Foreskin keratinocyte (primary cell): ENCODE measurements at places on chromosomes 6 and 20.

- no peak for DNase-seq
Observed at GRCh38 chr6:22227824-22228610, 68.8 kb downstream of the PRL start.

DNA sequence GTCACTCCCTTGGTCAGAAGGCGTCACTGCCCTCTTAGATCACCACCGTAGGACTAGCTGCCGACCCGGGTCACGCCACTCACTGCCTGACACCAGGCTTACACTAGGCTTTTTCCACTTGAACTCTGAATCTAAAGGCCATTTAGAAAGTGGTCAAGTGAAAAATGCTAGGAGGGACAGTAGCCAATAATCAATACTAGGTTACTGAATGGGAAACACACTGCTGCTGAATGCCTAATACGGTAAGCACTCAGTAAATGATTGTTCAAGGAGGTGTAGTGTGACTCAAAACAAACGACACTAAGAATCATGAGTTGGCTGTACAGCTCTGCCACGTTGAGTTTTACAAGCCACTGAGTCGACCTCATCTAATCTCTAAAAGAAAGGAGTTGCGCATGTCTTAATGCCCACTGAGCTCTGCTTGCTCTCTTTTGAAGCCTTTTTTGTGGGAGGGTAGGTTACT is 760 bp upstream of the IBTK start:
- no peak for DNase-seq

DNA sequence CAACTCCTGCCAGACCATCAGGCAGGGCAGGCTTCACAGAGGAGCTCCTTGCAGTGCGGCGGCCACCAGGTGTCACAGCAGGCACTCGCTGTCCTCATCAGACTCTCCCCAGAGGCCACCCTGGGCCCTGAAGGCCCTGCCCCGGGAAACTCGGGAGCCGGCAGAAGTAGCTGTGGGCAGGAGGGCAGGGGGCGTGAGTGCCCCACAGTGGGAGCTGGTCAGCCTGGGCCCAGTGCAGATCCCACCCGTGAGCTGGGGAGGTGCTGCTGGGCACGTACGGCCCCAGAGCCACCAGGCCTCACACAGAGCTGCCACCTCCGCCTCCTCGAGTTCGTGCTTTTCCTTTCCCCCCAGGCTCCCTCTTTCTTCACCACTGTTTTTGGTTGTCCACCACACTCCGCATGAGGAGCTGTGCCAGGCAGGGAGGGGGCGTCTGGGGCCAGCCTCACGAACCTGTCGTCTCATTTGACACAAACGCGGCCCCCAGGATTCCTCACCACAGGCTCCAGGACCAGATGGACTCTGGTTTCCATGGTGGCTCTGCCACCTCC is 33.8 kb downstream of the FRMD1 start:
- DNase-seq = no peak

GRCh38 chr20:38790200-38791053 is 15.1 kb upstream of the PPP1R16B start:
- DNase-seq = peak; percentile 86

DNA sequence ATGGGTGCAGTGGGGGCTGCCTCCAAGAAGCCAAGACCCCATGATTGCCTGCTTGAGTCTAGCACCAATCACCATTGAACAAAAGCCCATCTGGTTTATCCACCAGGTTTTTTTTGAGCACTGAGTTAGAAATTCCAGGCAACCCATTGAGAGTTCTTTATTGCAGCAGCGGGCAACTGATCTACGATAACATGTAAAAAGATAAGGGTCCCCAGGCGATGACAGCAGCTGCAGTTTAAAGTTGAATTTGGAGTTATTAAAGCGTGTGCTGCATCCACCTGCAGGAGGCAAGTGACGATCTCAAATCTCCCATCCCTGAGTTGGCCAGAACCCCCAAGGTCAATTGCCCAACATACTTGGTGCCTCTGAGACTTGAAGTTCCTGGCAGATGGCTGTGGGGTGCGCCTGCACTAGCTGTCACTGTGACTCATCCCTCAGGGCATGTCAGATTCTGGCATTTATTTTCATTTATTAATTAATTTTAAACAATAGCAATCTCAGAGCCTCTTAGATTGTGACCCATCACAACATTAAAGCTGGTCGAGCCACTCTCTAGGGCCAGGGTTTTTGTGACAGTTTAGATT is 290.4 kb upstream of the SULF2 start:
- no peak for DNase-seq
